ENCODE measurements at places on chromosomes 5 and 9.

- no peak for DNase-seq
Observed at GRCh38 chr9:131297903-131298302, 8.4 kb downstream of the PLPP7 start.

DNA sequence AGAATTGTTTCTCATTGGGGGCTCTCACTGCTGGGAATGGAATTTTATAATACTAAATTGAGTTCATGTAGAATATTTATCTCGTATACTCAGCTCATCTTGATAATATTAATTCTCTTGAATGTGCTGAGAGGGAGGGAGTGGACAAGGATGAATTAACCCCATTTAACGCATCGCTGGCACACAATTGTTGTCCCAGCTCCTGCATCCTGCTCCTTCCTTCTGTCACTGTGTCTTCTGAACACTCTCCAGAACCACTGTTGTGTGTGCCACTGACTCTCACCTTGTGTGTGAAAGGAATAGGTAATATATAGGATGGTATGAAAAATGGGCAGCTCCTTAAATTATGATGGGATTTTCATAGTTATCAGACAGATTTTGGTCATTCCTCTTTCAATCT lies 267.3 kb downstream of the MTRR start:
- DNase-seq: no peak

- no peak for DNase-seq
Observed at GRCh38 chr5:79858410-79858723, 132.7 kb downstream of the MTX3 start.

- DNase-seq: no peak
Observed at GRCh38 chr5:125295405-125295872, 549.0 kb upstream of the ZNF608 start.

Measured in caudate nucleus (tissue), 63 donors.